Omental fat pad (tissue), 4 donors: ENCODE measurements at places on chromosomes 13 and 19. TPM values are rescaled to one million over a fixed set of nuclear protein-coding genes. Genes with fewer than 3 reads are reported as not detected.

DNA sequence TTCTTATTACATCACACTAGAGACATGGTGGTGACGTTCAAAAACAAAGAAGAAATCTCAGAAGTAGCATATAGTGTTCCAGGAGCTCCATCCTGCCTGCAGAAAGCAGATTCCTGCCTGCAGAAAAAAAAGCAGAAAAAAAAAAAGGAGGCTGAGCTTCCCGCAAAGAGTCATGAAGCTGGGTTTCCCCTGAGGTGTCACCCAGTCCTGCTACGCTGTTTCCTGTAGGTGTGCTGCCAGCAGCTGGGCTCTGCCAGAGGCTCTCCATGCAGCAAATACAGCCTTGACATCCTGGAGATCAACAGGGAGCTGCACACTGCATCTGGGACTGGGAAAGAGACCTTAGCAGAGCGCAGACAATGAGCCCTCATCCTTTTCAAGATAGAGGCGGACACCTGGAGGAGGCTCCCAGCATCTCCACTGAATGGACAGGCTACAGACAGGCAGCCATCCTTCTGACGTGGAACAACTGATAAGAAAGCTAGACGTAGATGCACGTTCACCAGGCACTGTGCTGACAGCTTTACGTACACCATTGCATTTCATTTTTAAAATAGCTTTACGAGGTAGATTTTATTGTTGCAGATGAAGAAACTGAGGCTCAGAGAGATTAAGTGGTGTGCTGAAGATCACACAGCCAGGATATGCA is 350.9 kb downstream of the FOXO1 start:
- DNase-seq, result no peak

GRCh38 chr19:58521651-58522050 is 2.0 kb upstream of the ZBTB45 start:
- no peak for DNase-seq

GRCh38 chr13:79402074-79402635 is 3.9 kb downstream of the RBM26 start:
- DNase-seq, result no peak

DNA sequence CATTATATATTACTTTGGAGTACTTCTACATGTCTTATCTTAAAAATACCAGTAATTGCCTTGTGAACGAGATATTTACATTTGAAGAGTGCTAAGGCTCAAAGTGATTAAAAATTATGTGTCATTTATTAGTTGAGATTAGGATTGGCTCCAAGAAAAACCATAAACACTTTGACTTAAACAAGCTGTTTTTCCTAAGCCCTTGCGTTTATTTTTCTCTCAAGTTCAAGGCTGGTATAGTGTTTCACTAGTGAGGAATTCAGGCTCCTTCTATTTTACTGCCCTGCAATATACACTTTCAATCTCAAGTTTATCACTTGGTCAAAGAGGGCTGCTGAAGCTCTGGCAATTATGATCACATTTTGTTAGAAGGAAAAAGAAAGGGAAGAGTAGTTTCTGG is 49.9 kb downstream of the UFM1 start:
- no peak for DNase-seq

- DNase-seq, result no peak
Measured at GRCh38 chr13:93235258-93236015, 8.8 kb downstream of the GPC6 start.

GRCh38 chr13:24228852-24229458 is 68.4 kb downstream of the SPATA13 start:
- DNase-seq, result no peak

The ZNF534 gene
- 0.28 TPM for total RNA-seq

The DPF1 gene
- total RNA-seq, result not detected

The ZNF90 gene
- 4.3 TPM for total RNA-seq

The SBSN gene
- total RNA-seq, result not detected

The ZNF146 gene
- 89.0 TPM for total RNA-seq
